ENCODE measurements at places on chromosomes 7 and 10.

DNA sequence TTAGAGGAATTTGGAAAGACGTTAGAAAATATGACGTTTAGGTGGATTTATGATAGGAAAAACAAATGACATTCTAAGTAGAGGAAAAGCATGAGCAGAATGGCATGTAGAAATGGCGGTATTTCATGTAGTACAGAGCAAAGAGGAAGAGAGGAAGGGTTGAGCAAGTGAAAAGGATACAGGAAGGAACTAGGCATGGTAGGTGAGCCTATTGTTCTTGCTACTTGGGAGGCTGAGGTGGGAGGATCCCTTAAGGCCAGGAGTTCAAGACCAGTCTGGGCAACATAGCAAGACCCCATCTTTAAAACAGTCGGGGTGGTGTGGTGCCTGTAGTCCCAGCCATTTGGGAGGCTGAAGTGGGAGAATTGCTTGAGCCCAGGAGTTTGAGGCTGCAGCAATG, 1.2 kb downstream of the GTPBP10 start:
- DNase-seq = no peak

- DNase-seq = no peak
Measured at GRCh38 chr10:15370856-15371701, at the start of gene FAM171A1. Gene FAM171A1, minus strand, starts transcription at chr10:15371289. Its CDS starts 237 bp downstream, at chr10:15371052.

DNA sequence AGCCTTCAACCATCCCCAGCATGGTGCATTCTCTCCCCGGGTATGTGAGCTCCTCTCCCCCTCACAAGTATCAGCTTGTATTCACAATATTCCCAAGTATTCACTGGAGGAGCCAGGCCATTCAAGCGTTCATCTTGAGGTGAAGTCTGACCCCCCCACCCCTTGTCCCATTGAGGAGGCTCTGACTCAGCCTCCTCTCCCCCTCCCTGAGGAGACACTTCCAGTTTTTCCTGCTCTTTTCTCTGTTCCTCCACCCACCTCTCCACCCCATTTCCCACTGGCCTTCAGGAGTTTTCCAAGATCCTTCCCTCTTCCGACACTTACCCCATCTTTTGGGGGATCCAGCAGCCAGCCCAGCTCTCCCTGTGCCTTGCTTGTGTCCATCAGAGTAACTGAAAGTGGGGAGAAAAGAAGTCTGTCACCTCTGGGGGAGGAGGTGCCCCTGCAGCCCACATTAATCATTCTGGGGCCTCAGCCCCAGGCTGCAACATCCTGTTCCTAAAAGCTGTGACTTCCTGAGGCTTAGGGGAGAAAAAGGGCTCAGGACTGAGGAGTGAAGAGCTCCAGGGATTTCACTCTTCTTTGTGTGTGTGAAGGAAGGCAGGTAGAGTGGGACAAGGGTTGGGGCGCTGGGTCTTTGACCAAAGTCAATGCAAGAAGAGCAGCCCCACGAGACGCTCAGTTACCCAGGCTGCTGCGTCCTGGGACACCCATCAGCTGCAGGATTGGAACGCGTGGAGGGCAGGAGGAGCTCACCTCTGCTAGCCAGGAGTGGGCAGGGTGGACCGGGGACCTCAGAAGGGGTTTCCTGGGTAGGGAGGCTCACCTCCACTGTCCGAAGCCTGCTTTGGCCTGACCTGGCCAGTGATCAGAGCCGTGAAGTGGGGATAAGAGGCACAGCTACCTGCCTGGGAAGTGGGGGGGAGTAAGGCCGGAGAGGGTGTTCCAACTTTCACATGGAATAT, 1.1 kb downstream of the EPHA1 start:
- DNase-seq = no peak

GRCh38 chr10:103125323-103126267, 67.5 kb downstream of the NT5C2 start:
- DNase-seq = no peak

GRCh38 chr10:37732685-37733084, 124.7 kb downstream of the ZNF248 start:
- no peak for DNase-seq

DNA sequence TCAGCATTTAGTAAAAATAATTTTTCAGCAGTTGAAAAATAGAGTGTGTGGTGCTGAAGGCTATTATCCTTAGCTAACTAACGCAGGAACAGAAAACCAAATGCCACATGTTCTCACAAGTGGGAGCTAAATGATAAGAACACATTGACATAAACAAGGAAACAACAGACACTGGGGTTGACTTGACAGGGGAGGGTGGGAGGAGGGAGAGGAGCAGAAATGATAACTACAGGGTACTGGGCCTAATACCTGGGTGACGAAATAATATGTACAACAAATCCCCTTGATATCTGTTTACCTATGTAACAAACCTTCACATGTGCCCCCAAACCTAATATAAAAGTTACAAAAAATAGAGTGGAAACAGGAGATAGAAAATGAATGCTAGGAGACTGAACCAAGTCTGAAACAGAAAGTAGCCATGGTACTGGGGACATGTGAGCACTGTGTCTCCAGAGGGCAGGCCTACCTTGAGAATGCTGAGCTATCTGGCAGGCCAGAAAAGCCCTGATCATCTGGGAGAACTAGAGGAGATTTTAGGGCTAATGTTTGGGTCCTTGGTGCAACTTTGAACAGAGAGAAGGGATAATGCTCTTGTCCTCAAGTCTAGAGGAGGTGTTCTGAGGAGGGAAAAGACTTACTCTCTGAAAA, 4.7 kb upstream of the EFCAB10 start:
- no peak for DNase-seq

DNA sequence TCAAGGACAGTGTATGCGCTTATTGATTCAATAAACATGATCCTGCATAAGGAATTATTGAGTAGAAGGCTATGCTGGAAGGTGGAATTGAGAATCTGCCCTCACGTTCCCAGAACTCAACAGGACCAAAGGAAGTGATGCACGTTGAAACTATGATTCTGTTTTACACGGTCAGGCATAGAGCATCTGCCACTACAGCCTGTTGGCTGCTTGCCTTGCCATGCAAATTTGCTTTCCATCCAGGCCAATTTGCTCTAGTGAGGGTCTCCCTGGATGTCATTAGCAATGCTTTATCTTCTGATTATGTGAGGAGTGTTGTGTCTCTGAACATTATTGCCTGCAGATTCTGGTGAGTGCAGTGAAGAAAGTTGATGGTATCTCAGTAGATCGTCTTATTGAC, 132.9 kb downstream of the ADRA2A start:
- no peak for DNase-seq

Data from non-pigmented ciliary epithelial cell (primary cell).